ENCODE measurements at places on chromosomes 6 and 20.

- DNase-seq, result no peak
Measured at GRCh38 chr6:106177786-106178185, 91.7 kb downstream of the PRDM1 start.

- peak; percentile 21 for DNase-seq
Measured at GRCh38 chr20:45857882-45858216, 435 bp downstream of the ZSWIM3 start.

DNA sequence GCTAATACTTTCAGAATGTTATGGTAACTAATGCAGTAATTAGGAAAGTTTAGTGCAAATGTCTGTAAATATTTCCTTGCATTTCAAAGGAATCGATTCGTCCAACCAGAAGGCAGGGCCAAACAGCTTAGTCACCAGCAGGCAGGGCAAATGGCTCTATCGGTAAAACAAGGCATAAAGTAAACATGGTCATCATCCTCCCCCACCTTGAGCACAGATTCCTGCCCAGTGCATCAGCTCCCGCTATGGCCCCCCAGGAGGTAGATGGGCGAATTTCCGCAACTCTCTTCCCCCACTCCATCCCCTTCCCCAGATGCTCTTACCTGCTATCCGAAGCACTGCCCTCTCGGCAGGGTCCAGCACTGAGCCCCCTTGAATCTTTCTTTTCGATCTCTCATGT lies 103.8 kb upstream of the BEND6 start:
- DNase-seq, result no peak

GRCh38 chr6:26483727-26484126 lies 16.4 kb upstream of the BTN1A1 start:
- DNase-seq, result no peak

DNA sequence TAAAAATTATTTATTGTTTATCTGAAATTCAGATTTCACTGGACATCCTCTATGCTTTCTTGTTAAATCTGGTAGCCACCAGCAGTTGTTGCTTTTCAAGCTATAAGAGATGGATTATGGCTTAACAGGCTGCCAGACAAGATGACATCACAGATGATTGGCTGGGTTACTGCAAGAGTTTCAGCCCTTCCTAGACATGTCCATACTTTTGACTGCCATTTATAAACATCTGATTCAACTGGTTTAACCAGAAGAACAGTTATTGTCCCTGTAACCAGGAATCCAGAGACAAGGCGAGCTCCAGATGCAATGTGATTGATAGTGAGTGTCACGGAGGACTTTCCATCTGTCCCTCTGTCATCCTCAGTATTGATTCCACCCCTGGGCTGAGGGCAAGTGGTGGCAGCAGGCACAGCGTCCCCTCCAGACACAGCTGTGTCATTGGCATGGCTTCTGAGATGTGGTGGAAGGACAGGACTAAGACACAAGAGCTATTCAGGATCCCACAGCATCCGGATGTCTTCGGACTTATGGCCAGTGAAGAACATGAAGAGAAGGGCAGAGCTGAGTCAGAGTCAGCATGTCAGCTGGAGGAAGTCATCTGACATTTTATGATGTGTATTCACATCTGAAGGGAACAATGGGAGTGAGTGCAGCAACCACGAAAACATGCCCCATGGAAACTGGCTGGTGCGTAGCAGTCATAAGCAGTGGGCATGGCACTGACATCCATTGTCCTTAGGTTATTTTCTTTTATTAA lies 284.5 kb upstream of the CDYL start:
- DNase-seq, result no peak

- no peak for DNase-seq
Measured at GRCh38 chr6:158416883-158417759, 104.9 kb downstream of the TULP4 start.

DNA sequence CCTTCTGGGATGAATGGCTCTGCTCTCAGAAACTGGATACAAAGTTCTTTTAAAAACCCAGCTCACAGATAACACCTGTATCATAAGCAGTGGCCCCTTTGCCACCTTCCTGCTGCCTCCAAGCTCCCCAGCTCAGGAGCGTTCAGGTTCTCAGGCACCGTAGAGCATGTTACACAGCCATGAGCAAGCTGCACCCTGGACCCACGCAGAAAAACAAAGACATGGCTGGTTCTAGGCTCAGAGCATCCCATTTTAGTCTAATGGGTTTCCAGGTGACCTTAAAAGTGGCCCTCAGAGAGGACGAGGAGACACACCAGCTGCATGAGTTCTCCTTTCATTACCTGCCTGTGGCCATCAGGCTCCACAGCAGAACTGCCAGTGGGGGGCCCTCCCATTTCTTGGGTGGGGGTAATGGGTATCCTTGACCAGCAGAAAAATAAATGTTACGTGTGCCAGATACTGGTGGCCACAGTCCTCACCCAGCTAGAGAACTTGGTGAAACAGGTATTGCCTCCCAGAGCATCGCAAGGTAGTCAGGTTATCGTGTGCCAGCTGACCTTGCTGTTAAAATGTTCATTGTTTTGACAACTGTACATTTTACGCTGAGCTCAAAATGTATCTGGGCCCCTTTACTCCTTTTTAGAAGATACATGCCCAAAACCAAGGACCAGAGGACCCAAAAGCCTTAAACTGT lies 7.5 kb downstream of the PSMA7 start:
- no peak for DNase-seq

- DNase-seq, result no peak
Measured at GRCh38 chr6:150352321-150353296, 16.2 kb upstream of the IYD start.

DNA sequence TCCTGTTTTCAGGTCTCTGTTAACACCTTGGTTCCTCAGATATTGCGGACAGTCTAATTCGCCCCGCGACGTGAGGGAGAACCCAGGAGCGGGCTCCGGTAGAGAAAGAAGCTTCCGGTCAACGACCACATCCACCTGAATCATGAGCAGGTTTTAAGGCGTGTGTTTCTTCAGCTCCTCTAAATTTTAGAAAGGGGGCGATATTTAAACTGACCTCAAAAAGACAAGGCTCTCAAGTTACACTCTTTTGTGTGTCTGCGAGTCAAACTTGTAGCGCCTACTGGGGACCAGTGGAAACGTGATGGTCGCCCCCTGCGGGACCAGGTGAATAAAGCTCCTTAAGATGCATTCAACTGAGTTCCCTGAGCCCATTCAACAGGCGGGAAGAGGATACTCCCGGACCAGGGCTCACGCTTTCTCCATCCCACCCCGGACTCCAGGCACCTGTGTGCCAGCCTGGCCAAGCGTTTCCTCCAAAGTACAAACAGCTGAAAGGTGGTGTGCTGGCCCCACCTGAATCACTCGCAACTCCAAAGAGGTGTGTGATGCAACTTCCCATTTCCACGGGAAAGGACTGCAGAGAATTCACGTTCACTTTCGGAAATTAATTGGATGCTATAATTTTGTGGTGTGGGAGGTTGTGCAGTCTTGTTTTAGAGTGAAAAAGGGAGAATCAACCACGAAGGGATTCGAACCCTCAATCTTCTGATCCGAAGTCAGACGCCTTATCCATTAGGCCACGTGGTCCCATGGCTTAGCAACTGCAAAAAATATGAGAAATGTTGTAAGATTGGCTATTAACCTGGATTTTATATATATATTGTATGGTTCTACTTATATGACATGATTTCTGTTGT lies 17.0 kb downstream of the GPX5 start:
- DNase-seq, result peak; percentile 63

DNA sequence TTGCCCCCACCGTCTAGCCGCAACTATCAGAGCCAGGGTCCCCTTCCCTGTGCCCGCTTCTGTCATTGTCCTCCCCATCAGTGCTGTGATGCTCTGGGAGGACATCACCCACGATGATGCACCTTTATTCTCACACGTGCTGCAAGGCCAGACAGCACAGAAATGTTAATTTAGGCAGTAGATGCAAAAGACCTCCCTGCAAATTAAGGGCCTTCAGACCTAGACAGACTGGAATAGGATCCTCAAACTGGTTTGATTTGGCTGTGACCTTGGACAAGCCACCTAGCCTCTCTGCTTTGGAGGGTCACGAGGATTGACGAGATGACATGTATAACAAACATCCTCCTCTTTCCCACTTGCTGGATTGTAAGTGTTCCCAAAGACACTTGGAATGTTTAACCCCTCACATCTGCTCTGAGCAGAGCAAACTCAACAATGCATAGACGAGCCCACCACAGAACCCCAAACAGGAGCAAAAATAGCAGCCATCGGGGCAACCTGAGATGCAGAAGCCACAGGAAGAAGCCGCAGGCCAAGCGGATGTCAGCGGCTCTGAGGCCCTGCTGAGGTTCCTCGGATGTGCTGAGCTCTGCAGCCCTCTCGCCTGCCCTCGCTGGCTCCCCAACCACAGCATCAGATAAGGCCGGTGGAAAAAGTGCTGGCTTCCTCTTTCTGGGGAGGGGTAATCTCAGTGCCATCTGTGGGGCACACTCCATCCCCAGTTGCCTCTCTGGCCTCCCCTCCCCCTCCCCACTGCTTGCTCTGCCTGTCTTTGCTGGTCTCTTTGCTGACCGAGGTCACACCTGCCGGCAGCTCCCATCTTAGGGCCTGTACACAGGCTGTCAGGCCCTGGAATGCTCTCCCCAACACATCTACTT lies 35.3 kb downstream of the TOX2 start:
- peak; percentile 53 for DNase-seq

DNA sequence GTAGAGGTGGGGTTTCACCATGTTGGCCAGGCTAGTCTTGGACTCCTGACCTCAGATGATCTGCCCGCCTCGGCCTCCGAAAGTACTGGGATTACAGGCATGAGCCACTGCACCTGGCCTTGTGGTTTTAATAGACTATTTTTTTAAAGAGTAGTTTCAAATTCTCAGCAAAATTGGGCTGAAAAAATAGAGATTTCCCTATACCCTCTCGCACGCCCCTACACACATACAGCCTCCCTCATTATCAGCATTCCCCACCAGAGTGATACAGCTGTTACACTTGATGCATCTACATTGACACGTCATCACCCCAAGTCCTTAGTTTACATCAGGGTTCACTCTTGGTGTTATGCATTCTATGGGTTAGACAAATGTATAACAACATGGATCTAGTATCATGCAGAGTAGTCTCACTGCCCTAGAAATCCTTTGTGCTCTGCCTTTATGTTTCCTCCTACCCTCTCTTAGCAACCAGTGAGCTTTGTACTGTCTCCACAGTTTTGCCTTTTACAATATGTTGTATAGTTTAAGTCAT lies 103.6 kb downstream of the CDYL start:
- DNase-seq, result no peak

GRCh38 chr6:133837801-133838349 lies 51.0 kb upstream of the TCF21 start:
- DNase-seq, result peak; percentile 65

GRCh38 chr6:125888989-125889656 lies 67.4 kb upstream of the HINT3 start:
- no peak for DNase-seq

GRCh38 chr6:36596356-36596755 lies 2.2 kb downstream of the SRSF3 start:
- DNase-seq, result no peak

DNA sequence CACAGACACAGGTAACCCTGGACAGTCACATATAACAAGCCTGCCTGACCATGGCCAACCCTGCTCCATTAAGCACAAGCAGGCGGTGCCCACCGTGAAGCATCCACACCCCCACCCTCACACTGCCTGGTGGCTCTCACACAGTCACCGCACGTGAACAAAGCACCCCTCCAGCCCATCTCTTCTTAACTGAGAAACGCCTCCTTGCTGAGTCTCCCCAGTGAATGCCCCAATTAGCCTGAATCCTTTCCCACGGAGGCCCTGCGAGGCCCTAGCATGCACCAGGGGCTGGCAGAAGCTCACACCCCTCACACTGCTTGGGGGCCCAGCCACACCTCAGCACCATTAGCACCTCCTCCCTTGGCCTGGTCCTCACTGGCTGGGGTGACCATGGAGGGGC lies 72.3 kb downstream of the GRM4 start:
- DNase-seq, result no peak

- no peak for DNase-seq
Measured at GRCh38 chr6:135883045-135883444, 31.5 kb downstream of the PDE7B start.

DNA sequence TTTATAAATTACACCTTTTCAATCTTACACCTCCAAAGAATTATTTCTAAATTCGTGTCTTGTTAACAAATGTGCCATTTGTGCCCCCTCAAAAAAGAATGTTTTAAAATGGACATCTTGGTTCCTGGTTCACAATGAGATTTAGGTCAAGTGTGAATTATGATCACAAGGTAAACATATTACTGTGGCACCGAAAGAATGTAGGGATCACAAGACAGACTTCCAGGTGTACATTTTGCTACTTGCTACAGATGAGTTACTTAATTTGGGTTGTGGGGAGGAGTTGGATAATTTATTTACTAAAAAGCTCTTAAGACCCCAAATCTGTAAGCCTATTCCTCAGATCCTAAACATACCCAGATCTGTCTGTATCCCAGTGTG lies 25.0 kb upstream of the ADTRP start:
- no peak for DNase-seq

- DNase-seq, result peak; percentile 76
Measured at GRCh38 chr6:1604158-1605003, 5.3 kb upstream of the FOXC1 start.

GRCh38 chr6:134035823-134036296 lies 16.6 kb downstream of the SLC2A12 start:
- DNase-seq, result no peak

GRCh38 chr6:47524136-47524845 lies 46.7 kb downstream of the CD2AP start:
- DNase-seq, result no peak

- no peak for DNase-seq
Measured at GRCh38 chr6:72865467-72865866, 243.6 kb downstream of the KCNQ5 start.

- no peak for DNase-seq
Measured at GRCh38 chr20:17500271-17500670, 30.9 kb downstream of the BFSP1 start.

Measured in stimulated activated CD4-positive, alpha-beta T cell treated with anti-CD3 and anti-CD28 coated beads, Interleukin-4, amount 100 ng/mL, for 1 hour (primary cell).